ENCODE measurements at places on chromosomes 11 and 22. TPM values are rescaled to one million over a fixed set of nuclear protein-coding genes. Genes with fewer than 3 reads are reported as not detected.

GPHA2 gene
- not detected for polyA plus RNA-seq

POU2AF1 gene
- not detected for polyA plus RNA-seq

CYTH4 gene
- polyA plus RNA-seq = not detected

RFPL2 gene
- polyA plus RNA-seq = not detected

DNAJC24 gene
- 8.8 TPM for polyA plus RNA-seq

PRCP gene
- 62.0 TPM for polyA plus RNA-seq

DNA sequence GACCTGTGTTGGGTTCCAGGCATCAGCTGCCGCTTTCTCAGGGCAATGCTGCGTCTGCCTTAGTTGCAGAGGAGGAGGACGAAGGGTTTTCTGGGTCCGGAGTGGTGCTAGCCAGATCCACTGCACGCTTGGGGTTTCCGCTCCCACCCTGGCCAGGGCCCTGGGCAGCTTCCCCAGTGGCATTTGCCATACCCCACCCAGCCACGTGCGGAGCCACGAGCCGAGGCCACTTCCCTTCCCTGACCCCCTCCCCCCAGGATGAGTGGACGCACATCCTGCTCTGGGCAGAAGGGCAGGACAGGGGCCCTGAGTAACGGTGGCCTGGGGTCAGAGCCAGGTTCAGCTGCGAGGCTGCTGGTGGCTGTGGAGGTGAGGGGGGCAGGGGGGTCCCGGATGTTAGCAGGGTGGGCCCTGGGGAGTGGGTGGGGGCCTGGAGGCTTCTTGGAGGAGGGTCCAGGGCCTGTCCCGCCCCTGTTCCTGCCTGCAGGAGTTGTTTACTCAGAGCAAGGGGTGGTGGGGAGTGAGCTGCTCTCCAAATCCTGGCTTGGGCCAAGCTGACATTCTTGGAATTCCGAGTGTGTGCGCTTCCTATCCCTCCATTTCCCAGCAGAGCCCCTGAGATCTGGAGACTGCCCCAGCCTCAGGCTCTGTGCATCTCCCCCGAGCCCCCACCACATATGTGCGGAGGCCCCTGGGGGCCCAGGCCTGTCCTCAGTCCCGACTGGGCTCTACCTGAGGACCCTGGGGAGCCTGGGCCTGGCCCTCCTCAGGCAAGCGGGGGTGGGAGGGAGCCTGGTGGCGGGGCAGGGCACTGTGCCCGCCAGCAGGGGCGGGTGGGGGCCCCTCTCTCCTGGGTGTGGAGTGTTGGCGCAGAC is 1.4 kb downstream of the TSPAN4 start:
- DNase-seq = peak; percentile 83

DNA sequence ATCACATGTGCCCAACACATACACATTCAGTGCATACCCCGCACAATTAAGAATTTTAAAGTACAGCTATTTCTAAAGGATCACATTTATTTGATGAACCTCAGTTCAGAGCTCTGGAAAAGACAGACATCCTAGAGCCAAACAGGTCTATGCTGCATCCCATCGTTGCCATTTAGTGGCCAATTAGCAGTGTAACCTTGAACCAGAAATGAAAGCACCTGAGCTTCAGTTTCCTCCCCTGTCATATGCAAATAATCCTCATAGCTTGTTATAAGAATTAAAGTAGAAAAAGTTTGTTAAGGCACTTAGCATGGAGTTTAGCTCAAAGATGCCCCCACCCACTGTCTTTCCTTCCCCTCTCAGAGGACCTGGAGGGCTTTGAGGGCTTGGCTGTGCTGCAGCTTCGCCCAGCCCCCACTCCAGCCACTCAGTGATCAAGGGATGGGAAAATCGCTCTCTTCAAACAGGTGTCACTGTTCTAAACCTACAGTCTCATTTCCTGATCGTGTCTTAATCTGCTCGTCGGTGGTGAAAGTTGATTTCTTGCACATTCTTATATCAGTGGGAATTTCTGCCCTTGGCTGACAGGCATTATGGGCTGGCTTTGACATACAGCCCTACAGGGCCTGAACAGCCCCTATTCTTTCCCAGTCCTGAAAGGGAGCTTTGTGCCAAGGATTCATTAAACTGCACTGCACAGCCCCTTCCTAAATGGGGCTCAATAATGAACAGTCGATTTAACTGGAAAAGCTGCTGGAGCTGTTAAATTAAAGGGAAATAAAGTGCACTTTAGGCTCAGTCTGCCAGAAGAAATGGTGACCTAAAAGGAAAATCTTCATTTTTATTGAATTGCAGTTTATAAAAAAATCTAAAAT is 23.3 kb upstream of the FAM181B start:
- DNase-seq = no peak

DNA sequence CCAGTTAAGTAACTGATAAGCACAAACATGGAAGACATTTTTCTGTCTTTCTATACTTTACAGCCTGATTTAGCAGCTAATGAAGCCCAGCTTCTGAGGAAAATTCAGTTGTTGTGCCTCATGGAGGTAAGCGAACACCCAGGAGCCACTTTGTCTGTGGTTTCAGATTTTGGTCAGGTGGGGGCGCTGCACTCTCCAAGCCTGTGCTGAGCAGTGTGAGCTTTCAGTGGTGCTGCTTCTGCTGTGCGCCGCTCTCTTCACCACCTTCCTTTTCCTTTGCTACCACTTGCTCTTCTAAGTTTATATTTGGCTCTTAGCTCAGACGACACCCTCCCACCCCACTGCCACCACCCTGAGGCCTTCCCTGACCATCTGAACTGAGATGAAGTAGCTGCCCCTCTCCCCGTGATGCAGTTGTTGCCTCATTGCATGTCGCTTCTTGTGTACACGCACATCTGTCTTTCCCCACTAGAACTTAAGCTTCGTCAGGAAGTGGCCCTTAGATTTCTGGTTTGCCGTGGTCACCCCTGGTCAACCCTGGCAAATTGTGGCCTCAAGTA is 14.0 kb downstream of the PSMD13 start:
- no peak for DNase-seq

- DNase-seq = no peak
These were observed 9.4 kb downstream of the SLC5A12 start for GRCh38 chr11:26712497-26712896.

- no peak for DNase-seq
These were observed 71.6 kb upstream of the NECTIN1 start for GRCh38 chr11:119800619-119801018.

- no peak for DNase-seq
These were observed 2.7 kb downstream of the MUC5B start for GRCh38 chr11:1225386-1226225.

GRCh38 chr22:43789452-43789851 is 22.7 kb downstream of the EFCAB6 start:
- peak; percentile 98 for DNase-seq

- DNase-seq = no peak
These were observed 98.4 kb downstream of the VPREB1 start for GRCh38 chr22:22342697-22343580.
